ENCODE measurements at places on chromosomes 3 and 15.

GRCh38 chr3:10219737-10220136 is 28.5 kb upstream of the TATDN2 start:
- DNase-seq = no peak

- DNase-seq = no peak
Observed at GRCh38 chr3:124552224-124552623, 178.0 kb upstream of the UMPS start.

DNA sequence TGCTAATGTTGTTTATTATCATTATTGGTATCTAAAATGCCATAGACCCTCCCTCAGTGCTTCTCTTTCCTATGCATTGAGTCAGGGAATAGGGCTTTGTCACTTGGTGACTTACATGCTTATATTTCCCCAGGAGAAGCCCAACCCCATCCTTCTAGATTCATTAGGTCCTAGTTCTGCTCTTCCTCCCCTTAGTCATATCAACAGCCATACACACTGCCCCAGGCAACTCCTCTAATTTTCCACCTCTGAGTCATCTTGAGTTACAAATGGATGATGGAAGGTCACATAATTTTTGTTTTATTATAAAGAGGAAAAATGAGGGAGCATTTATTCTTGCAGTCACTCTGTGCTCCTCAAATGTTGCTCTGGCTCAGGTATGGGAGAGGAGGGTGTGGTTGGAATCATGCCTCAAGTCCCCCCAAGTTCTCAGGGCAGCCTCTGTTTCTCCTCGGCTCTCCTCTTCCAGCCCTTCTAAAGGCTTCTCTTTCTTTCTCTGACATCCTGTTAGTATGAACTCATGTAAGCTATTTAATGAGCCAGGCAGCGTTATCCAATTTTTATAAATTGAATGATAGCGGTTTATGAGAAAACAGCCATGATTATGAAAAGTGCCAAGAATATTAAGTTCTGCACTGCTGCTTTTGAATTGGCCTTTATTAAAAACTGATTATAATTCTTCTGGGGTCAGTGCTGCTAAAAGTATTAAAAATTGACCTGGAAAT is 45.6 kb upstream of the FSTL1 start:
- no peak for DNase-seq

DNA sequence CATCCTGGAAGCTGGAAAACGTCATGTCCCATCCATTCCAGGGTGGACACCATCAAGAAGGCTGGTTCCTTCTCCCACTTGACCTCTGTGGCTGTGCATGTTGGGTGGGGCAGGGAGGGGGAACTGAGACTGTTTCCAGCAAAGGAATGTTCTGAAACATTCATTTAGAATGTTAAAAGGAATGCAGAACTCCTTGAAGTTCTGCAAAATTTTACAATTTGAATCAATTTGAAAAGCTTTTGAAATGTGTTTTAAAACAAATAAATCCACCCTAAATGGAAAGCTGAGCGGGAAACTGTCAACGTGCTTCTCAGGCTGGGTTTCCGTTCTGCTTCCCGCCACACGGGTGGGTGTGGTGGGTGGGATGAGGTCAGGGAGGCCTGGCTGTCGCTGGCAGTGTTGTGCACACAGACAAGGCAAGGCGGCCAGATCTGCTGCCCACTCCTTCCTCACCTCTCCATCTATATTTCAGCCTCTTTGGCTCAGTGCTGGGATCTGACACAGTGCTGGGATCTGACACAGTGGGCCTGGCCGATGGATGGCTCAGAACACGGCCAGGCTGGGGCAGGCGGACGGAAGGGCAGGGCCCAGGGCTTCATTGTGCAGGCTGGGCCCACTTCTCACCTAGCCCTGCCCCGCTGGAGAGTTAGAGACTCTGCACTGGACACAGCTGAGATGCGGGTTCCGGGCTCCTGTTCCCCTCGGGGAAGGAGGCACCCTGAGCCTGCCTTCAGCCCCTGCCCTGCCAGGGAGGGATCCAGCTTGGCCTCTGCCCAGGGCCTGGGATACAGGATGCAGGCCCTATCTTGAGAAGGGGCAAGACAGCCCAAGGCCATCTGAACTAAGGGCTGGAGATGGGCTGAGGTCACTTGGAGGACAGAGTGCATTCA is 110.4 kb downstream of the TMEM266 start:
- DNase-seq = no peak

DNA sequence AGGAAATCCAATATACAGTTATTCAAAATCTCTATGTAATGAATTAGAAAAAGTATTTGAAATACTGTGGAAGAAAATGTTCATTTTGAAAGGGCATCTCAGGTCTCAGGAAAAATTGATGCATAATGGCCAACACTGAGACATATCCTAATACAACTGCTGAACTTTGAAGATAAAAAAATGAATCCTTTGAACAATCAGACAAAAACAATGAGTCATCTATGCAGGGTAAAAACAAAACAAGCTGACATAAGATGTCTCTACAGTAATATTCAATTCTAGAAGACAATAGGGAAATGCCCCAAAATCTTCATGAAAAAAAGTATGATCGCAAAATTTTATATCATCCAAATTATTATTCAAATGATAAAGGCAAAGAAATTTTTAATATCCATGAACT is 34.0 kb upstream of the ZNF280D start:
- DNase-seq = no peak

DNA sequence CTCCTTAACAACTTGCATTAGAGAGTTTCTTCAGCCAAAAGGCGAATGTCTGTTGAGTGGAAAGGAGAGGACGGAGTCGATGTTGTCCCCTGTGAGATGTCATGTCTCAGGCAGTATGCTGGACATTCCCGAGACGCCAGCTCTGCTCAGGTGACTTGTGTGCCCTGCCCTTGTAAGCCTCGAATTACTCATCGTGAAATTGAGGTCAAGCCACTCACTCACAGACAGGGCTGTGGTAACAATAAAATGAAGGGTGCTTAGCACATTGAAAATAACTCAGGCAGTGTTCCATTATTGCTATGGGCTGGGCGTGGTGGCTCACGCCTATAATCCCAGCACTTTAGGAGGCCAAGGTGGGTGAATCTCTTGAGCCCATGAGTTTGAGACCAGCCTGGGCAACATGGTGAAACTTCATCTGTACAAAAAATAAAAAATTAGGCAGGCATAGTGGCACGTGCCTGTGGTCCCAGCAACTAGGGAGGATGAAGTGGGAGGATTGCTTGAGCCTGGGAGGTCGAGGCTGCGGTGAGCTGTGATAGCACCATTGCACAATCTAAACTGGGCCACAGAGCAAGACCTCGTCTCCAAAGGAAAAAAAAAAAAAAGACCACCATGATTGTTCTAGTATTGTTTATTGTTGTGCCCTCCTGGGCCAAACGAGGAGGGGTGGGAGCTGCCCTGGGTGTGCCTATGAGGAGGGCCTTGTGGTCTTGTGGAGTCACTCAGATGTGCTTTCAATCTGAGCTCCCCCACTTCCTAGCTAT is 214.4 kb downstream of the THSD4 start:
- no peak for DNase-seq

DNA sequence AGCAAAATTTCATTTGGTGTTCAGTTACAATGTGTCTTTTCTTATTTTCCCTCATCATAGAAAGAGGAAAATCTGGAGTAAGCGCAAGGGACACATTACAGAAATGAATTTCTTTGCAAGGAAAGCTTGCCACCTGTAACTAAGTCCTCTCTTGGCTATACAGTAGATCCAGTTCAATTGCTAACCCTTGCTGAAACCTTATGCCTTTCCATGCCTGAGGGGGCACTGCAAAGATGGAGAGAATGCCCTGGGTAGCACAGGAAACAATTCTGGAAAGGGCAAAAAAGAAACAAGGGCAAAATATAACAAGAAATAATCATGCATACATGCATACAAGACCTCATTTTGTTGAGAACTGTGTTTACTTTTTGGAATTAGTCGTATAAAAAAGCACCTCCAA is 4.3 kb downstream of the CADM2 start:
- no peak for DNase-seq

- DNase-seq = no peak
Observed at GRCh38 chr3:35216501-35217266, 422.6 kb upstream of the ARPP21 start.

- no peak for DNase-seq
Observed at GRCh38 chr3:140974900-140975299, 33.3 kb downstream of the SLC25A36 start.

DNA sequence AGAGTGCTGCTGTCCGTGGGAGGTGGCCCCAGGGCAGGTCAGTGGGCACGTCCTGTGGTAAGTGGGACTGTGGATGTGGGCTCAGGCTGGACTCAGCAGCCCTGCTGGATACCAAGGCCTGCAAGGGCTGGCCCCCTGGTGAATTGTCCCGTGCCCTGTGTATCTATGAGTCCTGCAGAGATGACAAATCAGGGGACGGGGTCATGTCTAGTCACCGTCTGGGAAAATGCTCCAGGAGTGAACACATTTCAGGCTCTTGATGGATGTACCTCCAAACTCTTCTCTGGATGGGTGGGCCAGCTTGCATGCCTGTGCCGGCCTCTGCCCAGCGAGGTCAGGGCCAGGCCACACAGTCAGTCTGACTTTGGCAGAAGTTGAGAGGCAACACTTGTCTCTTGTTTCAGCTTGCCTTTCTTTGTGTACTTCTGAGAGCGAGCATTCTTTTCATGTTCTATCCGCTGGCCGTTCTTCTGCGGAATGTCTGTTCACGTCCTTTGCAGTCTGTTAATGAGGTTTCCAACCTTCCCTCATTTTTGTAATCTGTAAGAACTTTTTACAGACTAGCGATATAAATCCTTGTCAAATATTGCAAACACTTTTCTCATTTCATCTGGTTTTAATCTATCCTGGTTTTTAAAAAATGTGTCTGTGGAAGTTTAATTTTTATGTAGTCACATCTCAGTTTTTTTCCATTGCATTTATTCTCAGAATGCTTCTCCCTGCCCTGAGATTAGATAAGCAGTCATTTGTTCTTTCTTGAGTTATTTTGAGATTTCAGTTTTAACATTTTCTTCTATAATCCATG is 11.4 kb upstream of the STAB1 start:
- DNase-seq = no peak

DNA sequence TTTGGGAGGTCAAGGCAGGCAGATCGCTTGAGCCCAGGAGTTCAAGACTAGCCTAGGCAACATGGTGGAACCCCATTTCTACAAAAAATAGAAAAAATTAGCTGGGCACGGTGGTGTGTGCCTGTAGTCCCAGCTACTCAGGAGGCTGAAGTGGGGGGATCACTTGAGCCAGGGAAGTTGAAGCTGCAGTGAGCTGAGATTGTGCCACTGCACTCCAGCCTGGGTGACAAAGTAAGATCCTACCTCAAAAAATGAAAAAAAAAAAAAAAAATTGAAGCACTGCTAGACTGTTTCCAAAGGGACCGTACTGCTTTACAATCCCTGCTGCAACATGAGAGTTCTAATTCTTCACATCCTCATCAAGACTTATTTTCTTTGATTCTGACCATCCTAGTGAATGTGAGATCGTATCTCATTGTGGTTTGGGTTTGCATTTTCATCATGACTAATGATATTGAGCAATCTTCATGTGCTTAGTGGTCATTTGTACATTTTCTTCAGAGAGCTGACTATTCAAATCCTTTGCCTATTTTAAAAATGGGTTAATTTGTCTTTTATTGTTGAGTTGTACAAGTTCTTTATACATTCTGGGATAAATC is 10.8 kb downstream of the CMTM8 start:
- no peak for DNase-seq

DNA sequence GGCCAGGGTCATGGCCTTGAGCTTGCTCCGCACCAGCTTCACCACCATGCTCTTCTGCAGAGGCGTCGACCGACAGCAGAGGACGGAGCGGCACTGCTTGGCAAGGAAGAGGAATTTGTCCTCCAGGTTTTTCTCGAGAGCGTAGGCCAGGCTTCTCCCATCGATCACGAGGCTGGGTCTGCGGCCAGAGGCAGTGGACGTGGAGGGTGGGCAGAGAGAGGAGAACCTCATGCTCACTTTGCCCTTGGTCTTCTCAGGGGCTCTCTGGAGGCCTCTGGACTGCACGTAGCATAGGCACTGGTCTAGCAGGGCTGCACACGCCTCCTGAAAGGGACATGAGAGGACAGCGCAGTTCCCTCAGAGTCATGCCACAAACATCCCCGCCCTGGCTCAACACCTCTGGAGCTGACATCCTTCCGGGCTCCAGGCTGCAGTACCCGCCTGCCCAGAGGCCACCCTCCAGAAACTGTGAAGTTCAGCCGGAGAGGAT is 168.3 kb downstream of the ATP10A start:
- no peak for DNase-seq

- DNase-seq = no peak
Observed at GRCh38 chr3:177154733-177155132, 42.5 kb downstream of the TBL1XR1 start.

GRCh38 chr15:88431441-88431840 is 35.7 kb downstream of the MRPL46 start:
- no peak for DNase-seq

- DNase-seq = no peak
Observed at GRCh38 chr3:119296727-119297122, 2.5 kb downstream of the ARHGAP31 start.

DNA sequence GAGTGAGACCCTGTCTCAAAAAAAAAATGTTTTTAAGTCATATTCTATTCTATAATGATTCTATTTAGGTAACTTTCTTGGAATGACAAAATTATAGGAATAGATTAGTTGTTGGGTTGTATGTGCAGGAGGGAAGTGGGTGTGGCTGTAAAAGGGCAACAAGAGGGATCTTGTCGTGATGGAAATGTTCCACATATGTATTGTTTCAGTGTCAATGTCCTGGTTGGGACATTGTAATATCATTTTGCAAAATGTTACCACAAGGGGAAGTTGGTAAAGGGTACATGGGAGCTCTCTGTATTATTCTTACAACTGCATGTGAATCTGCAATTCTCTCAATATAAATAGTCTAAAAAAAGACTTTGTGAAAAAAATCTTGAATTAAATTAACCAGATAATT is 14.3 kb upstream of the ABHD5 start:
- no peak for DNase-seq

DNA sequence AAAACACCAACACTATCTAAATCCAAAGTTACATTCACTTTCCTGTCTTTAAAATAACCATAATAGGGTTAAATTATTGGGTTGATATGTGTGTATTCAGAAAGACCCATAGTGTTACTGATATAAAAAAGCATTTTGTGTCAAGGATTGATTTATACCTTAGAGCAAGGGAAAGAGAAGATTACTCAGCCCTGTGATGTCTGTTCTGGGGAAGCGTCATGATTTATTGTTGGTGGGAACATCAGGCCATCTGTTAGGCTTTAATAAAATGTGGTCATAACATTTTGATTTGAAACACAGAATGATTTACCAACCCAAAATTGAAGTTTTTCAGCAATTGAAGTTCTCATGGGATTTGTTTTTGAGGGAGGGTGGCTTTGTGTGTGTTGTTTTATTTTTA is 33.2 kb downstream of the SIDT1 start:
- no peak for DNase-seq

GRCh38 chr3:141367038-141367730 is 1.1 kb upstream of the ZBTB38 start:
- no peak for DNase-seq

Measured in stimulated activated CD4-positive, alpha-beta T cell treated with anti-CD3 and anti-CD28 coated beads, Interleukin-15, amount 100 ng/mL, for 48 hours (primary cell).